Activated CD8-positive, alpha-beta memory T cell treated with anti-CD3 and anti-CD28 coated beads, Interleukin-2, amount 50 U/mL, for 48 hours (primary cell): ENCODE measurements at places on chromosomes 13 and 19.
A peak's percentile ranks its signal among the peaks of the same experiment; 100 is the strongest.

- DNase-seq = no peak
These were observed 1.0 kb downstream of the AP2S1 start for GRCh38 chr19:46849610-46850009.

DNA sequence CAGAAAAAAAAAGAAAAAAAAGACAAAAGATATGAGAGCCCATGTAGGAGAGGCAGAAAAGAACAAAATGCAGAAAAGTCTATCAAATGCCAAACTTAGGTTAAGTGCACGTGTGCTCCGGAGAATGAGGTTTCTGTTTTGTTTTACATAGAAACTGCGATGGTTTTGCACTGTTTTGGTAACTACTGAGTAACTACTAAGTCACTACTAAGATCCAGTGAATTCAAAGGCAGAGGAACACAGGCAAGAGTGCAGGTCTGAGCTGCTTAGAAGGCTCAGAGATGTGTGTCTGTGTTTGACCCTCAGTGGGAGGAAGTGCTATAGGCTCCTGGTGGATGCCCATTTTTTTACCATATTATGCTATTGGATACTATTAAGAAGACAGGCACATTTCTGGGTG is 299.3 kb downstream of the NDFIP2 start:
- DNase-seq = no peak

- DNase-seq = no peak
These were observed 38.4 kb upstream of the RCBTB2 start for GRCh38 chr13:48571126-48571913.

DNA sequence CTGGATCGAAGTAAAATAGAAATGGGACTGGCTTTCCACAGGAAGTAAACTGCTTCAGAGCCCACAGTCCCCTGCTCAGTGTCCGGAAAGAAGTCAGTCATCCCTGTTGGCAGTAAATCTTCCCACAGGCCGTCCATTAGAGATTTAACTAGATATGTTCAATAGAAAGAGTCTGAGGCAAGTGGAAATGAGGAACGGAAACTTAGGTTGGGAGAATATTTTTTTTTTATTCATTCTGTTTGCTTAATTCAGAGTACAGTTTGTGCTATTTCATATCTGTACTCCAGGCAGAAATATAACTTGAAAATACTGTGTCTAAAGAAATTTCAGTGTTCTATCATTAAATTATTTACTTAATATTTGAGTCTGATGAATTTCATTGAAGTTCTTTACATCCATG is 22.7 kb downstream of the SLC25A15 start:
- no peak for DNase-seq

DNA sequence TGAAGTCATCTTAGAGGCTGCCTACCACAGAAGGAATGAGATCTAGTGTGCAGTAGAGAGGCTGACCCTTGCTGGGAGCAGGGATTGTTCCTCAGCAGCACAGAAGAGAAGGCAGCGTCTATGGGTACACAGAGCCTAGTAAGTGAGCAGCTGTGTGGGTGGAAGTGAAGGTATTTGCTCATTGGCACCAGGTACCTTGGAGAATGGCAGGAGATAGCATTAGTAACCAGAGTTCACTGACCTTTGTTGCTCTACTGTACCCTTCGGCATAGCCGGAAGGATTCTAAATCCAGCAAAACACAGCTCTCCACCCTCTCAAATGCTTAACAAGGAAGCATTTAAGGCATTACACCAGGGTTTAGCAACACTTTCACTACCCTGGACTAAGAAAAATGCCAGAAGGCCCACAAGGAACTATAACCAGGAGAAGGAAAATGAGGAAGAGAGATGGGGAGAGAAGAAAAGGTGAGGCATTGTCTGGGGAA is 12.3 kb downstream of the SOX21 start:
- DNase-seq = no peak

GRCh38 chr19:35856546-35857149 is at the start of gene KIRREL2:
Gene KIRREL2, plus strand, starts transcription at chr19:35856911. Its CDS starts 209 bp downstream, at chr19:35857120.
- peak; percentile 75 for DNase-seq

- no peak for DNase-seq
These were observed 199.0 kb downstream of the KATNAL1 start for GRCh38 chr13:30108216-30108912.

GRCh38 chr19:3753631-3754410 is 7.7 kb downstream of the APBA3 start:
- no peak for DNase-seq

- DNase-seq = no peak
These were observed 124.5 kb downstream of the KDM4B start for GRCh38 chr19:5093297-5093928.

- DNase-seq = no peak
These were observed 5.3 kb upstream of the ZNF497 start for GRCh38 chr19:58367698-58368454.

GRCh38 chr19:49019242-49019932 is 2.5 kb upstream of the LHB start:
- peak; percentile 85 for DNase-seq

- DNase-seq = no peak
These were observed 5.8 kb downstream of the SMIM7 start for GRCh38 chr19:16654140-16654539.

GRCh38 chr13:42815681-42816080 is 34.3 kb downstream of the FAM216B start:
- no peak for DNase-seq

GRCh38 chr19:42919757-42920079 is 2.0 kb upstream of the PSG6 start:
- DNase-seq = no peak

DNA sequence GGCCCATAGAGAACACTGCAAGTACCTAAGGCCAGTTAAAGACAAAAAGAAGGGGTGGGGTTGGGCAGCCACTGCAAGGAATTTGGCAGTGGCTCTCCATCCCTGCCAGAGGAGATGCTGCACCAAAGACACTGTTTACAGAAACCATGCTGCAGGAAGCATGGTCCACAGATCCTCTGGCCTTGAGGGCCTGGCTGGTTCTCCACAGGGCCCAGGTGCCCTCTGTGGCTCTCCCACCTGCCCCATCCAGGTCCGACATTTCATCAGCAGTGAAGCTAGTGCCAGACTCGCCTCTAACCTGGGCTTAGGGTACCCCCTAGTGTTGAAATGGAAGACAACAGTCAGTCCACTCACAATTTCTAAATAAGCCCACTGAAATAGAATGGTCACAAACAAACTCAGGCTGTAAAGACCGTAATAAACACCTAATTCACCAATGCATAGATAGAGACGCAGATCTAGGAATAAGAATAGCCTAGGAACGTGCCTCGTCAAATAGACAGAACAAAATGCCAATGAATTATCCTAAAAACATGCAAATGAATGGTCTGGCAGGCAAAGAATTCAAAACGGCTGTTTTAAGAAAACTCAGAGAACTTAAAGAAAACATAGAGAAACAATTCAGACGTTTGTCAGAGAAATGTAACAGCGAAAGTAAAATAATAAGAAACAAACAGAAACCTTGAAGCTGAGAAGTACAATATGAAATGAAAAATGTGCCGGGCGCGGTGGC is 23.3 kb downstream of the LYPD4 start:
- peak; percentile 68 for DNase-seq

DNA sequence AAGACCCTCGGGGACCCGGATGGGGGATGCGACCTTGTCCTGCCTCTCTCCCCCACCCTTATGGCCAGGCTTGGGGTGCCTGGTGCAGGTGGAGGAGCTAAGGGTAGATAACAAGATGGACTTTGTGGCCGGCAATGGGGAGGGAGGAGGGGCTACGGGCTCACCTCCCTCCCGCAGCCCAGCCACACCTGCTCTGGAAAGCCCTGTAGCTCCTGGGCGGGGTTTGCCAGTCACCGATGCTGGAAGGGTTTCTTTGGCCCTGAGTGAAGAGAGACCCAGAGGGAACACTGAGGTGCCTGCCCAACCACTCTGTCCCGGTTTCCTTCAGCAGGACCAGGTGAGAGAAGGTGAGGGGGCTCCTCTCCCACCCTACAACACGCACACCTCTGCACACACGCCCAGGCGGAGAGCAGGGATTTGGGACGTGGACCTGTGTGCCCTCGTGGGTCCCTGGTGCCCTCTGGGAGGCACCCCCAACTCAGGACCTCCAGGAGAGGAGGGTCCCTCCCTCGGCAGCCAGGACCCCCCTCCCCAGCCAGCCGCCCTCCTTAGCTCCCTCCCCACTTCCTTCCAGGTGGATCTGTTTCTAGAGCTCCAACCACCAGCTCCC is at the start of gene FUT2:
FUT2 (plus strand) TSS at position 229 of the 610 bp plus-strand sequence. CDS start 6,986 bp downstream, outside the sequence.
- no peak for DNase-seq

DNA sequence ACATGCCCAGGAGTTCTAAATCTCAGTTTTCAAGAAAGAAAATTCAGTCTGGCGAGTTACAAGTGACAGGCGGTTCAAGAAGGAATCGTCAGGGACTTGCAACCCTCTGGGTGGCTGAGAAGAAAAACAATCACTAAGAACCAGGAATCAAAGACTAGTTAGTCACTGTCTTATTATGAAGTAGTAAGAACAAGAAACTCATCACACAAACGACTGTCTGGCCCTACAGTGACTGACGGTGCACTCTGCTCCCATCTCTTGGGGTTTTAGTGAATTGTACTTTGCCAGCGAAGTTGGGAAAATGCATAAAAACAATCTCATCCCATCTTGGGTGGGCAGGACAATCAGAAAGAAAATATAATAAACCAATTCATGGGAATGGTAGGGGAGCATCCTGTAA is 63.7 kb upstream of the SACS start:
- no peak for DNase-seq

DNA sequence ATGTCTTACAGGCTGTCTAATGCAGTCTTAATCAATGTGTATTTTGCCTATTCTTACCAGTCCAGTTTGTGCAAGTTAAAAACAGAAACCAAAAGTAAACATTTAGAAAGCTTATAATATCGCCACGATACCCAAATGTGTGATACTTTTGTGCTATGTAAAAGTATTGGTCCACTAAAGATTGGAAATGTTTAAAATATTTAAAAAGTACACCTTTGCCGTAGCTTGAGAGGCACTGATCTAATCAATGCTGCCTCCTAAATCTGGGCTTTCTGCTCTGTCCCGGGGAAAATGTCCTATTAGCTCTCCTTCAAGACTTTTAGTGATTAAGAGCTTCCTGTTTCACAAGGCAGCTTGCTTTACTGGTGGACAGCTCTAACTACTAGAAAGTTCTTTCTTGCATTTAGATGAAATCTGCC is 64.7 kb downstream of the DNAJC15 start:
- no peak for DNase-seq

GRCh38 chr19:4671185-4671851 is 1.2 kb upstream of the MYDGF start:
- no peak for DNase-seq

GRCh38 chr19:42568006-42568405 is 26.7 kb downstream of the CEACAM8 start:
- DNase-seq = no peak

- no peak for DNase-seq
These were observed 7.8 kb upstream of the LYPD5 start for GRCh38 chr19:43809762-43810696.

DNA sequence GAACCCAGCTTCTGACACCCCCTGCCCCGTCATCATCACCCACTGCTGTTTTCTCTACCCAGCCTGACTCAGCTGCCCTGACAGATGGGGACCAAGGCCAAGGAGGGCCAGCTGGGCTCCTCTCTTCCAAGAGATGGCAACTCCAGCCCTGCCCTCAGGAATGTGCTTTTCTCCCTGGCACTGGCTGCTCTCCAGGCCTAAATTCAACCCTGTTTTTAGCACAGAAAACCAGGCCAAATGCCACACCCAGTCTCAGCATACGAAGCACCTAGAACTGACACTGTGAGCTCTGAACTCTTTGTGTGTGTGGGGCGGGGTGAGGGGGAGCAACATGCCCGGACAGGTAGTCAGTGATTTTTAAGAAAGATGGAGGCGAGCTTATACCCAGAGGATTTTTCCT is 23.4 kb upstream of the IGFL1 start:
- DNase-seq = no peak

GRCh38 chr13:22690756-22691155 is 490.0 kb upstream of the SGCG start:
- no peak for DNase-seq

- DNase-seq = no peak
These were observed 69.8 kb downstream of the CELF5 start for GRCh38 chr19:3294080-3294850.

DNA sequence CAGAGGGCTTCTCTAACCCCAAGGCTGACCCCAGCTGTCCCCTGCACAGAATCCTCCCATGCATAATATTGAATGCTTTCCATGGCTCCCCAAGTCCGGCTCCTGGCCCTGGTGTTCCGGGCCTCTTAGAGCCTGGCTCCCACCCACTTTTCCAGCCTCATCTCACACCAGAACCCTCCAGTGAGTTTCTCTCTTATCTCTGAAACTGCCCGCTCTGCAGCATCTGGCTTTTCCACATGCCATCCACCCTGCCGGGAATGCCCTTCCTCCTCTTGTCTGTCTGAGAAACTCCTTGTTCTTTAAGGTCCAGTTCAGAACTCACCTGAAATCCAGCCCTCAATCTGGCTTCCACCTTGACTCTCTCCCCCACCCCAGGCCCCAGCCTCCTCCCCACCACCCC is 6.8 kb downstream of the SYNGR4 start:
- DNase-seq = no peak

DNA sequence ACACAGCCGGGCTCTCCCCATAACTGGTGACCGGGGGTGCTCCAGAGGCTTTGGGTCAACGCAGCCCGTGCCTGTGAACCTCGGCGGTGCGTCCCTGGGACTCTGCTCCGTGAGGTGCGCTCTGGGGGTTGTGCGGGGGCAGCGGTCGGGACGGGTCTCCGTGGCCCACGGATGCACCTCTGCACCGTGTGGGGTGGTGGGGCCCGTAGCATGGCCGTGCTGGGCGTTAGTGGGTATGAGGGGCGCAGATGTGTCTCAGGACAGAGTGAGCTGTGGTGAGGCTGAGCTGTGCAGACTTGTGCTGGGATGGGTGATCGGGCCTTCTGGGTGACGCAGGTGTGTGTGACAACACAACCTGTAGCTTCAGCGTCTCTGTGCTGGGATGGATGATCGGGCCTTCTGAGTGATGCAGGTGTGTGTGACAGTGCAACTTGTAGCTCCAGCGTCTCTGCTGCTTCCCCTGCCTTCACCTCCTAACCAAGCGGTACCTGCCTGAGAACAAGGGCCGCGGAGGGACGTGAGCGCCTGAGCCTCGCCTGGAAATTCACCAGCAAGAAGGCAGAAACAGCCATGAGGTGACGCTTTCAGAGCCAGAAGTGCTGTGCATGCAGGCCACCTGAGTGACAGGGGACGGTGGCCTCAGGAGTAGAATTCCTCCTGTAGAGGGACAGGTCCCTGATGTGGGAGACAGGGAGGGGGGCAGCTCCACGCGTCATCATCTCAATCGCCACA is 599 bp downstream of the ZNF331 start:
- no peak for DNase-seq
